Right lobe of liver (tissue), 6 donors: ENCODE measurements at places on chromosomes 3 and 15. TPM values are rescaled to one million over a fixed set of nuclear protein-coding genes. Genes with fewer than 3 reads are reported as not detected.

ZNF639 gene
- total RNA-seq, result 20.4 TPM

GRCh38 chr3:140911822-140912221, 29.8 kb upstream of the SLC25A36 start:
- DNase-seq, result no peak

DNA sequence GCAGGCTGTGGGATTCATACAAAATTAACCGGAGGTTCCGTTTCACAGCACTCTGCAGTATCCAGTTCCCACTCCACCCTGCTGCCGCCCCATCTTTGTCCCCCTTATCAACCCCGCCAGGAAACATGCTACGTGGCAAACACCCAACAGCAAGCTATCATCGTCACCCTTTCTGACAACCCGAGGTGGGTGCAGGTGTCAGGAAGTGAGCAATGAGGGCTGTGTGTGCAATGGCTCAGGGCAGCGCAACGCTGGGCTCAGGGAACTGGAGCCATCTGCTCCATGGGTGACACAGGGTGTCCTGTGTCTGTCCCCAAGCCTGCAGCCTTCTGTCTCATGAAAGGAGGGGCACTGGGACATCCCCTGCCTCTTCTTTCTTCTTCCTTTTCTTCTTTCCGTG, 60.9 kb downstream of the ATP2B2 start:
- no peak for DNase-seq

DNA sequence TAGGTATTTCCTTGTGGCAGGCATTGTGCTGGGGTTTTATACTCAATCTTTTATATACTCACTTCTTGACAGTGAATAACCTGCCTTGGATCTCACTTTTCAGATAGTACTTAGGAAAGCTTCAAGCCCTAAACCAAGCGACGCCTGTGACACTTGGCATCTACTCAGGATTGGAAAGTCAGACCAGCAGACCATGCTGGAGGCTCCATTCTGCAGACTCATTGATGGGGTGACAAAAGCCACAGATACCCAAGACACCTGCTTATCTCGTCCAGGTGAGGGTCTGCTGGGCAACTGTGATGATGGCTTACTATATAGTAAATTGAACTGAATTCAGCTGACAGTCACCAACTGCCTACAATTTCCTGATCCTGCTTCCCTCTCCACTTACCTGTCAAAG, 79.4 kb upstream of the MRPS22 start:
- DNase-seq, result no peak

- no peak for DNase-seq
Observed at GRCh38 chr3:128623762-128624176, 26.8 kb downstream of the RPN1 start.

DNA sequence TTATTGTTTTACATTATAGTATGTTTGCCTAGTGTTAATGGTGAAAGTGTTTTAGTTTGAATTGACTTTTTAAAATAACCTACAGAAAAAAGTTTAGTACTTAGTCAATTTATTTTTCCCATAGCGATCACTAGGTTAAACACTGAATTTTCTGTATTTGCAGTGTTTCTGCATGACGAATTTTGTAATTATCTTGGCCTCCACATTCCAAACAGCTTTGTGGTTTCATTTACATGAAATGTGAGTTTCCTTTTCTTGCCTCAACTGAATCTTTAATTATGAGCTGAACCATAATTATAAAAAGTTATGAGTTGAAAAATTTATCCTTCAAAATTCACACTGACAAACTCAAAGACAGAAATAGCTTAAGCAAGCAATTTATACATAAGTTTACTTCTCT, 235.5 kb downstream of the CTNNB1 start:
- no peak for DNase-seq

TUSC2 gene
- total RNA-seq, result 11.7 TPM

SETD5 gene
- 38.7 TPM for total RNA-seq

- no peak for DNase-seq
Observed at GRCh38 chr3:117356091-117356705, 646.6 kb downstream of the TUSC7 start.
